Tongue (tissue), 3 donors: ENCODE measurements at places on chromosomes 13 and 19. TPM values are rescaled to one million over a fixed set of nuclear protein-coding genes. Genes with fewer than 3 reads are reported as not detected.

GRCh38 chr19:58134244-58134643 lies 16.3 kb downstream of the ZNF329 start:
- DNase-seq = no peak

The RGCC gene
- total RNA-seq = 36.6 TPM

- peak; percentile 98 for DNase-seq
Measured at GRCh38 chr19:8526345-8527091, 12.6 kb upstream of the ZNF414 start.

GRCh38 chr13:83355041-83355440 lies 527.2 kb downstream of the SLITRK1 start:
- no peak for DNase-seq

DNA sequence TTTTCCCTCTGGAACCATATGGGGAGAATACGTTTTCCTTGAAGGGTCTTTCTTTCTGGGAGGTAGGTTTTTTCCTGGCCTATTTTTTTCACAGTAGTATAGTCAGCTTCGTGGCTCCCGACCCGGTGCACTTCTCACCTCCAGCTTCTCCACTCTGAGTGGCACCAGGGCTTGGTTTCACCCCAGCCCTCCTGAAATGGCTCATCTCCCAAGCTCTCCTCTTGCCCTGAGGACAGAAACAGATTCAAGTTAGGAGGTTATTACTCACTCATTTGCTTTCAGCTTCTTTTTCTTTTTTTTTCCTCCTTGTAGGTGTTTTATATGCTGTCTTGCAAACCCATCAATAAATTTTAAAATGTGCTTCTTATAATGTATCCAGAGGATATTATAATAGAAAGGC lies 199.3 kb downstream of the RFC3 start:
- DNase-seq = no peak

GRCh38 chr19:1295169-1296012 lies 9.7 kb downstream of the EFNA2 start:
- DNase-seq = no peak

DNA sequence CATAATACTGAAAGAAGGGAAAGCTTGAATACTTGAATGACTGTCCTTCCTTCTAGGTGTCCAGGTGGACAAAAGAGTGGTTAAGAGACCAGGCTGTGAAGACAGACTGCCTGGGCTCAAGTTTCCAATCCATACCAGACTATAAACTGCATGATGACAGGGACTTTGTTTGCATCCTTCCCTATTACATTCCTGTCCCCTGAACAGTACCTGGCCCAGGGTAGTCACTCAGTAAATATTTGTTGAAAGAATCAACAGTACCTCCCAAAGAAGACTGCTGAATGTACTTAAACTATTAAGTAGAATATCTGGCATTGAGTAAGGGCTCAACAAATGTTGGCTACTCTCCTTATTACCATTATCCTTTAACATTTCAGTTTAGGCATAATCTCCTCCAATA lies 29.7 kb downstream of the MIPEP start:
- no peak for DNase-seq

DNA sequence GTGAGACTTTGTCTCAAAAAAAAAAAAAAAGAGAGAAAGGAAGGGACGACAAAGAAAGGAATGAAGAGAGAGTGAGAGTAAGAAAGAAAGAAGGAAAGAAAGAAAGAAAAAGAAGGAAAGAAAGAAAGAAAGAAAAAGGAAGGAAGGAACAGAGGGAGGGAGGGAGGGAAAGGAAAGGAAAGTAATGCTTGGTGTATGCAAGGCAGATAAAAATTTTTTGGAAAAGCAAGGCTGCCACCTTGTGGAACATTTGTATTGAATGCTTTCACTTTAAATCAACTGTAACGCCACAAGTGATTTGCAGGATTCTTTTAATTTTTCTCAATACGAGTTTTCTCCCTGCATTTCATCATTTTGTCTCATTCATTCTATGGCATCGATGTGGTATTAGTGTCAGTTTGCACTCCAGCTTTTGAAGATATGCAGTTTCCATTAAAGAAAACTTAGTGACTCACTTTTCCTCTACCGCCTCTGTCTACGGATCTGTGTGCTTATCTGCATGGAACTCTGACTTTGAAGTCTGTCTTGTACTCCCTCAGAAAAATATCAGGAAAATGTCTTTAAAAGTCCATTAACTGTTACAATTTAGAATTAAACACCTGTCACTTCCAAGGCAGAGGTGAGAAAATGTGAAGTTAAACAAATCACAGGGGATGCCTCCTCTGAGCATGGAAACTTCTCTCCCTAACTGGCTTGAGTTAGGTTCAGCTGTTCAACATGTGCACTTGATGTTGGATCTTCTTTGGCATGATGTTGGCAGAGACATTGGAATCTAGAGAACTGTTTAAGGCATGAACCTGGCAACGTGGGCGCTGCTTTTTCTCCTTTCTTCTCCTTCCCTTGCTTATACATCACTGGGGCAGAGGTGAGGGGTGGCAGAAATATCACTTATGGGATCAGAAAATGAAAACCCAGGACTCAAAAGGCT lies 20.0 kb upstream of the ZDHHC20 start:
- DNase-seq = peak; percentile 91

DNA sequence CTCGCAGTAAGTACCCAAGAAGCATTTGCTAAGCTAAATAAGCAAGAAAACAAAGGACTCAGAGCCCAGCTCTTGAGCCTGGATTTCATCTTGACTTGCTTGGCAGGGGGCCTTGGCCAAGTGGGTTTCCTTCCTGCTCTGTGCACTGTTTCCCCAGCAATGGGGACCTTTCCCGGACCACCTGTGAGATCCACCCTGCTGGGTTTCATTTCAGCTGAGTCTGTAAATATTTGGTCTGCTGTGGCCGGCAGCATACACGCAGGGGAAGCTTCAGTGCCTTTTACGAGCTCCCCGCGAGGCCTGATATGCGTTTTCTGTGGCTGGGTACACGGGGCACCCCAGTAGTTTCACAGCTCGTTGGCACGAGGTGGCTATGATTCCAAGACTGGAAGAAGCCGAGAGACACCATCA lies 12.4 kb upstream of the TINCR start:
- DNase-seq = peak; percentile 68

DNA sequence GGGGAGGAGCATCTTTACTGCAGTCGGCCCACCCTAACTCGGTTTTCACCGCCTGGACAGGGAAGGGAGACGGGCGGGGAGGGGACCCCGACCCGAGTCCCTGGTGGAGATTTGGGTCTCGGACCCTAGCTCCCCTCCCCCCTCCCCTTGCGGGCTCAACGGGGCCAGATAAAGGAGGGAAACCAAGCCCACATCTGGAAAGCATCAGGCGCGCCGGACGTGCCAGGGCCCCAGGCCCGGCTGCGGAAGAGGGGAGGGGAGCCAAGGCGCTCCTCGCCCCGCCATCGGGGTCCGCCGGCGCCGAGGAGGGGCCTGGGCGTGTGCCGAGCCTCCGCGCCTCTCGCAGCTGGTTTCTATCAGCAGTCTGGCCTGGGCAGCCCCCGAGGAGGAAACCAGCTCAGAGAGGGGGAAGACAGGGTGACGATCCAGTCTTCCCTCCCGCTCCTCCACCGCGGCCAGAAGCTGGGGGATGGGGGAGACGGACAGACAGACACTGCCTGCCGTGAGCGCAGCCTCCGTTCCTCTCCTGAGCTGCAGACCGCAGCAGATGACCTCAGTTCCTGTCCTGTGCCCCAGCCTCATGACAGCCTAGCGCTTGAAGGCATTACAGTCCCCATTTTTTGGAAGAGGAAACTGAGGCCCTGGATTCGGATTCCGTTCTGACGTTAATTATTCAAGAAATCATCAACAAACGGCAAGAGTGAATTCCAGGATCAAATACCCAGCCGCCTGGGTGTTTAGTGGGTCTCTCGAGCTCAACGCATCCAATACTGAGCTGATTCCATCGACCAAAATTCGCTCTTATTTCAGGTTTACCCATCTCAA lies 3.6 kb upstream of the GNG8 start:
- peak; percentile 87 for DNase-seq

The OR10H4 gene
- total RNA-seq = not detected
